Stimulated activated naive CD4-positive, alpha-beta T cell treated with Interleukin-2 at 50 U/mL for 16 hours (primary cell): ENCODE measurements at places on chromosomes 16 and 17.

DNA sequence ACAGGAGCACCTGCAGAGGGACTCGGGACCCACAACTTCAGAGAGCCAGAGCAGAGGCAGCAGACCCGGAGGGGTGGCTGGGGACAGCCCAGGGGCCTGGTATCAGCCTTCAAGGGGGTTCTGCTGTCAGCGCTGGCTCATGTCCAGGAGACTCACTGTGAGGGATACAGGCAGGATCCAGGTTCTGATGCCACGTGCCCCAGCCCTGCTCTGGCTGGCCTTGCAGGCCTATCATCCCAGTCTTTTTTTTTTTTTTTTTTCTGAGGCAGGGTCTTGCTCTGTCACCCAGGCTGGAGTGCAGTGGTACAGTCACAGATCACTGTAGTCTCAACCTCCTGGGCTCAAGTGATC is 9.0 kb upstream of the MTSS2 start:
- no peak for DNase-seq

DNA sequence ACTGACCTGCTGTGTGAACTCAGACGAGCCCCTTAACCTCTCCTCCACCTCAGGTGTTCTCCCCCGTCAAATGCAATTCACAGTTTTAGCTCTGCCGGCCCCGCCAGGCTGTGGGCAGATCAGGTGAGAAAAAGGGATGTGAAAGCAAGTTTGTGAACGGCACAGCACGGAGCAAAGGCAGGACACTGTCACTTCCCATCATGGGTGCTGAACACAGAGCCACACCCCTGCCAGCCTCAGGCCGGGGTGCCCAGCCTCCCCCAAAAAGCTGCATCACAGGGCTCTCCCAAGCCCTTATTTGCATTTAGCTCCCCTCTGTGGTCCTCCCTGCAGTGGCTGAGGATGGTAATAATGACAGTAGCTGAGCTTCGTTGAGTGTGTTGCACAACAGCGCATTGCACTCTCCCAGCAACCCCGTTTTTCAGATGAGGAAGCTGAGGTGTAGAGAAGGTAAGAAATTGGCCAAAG is 88.8 kb upstream of the TNRC6C start:
- no peak for DNase-seq

DNA sequence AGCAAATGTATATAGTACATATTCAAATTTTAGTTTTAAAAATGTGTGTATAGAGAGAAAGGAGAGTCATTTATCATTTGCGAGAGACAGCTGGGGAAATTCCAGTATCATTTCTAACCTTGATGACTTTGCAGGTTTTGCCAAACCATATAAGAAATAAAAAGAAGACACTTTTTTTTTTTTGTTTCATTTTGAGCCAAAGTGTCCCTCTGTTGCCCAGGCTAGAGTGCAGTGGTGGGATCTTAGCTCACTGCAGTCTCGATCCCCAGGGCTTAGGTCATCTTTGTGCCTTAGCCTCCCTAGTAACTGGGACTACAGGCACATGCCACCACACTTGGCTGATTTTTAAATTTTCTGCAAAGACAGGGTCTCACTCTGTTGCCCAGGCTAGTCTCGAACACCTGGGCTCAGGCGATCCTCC is 38.4 kb upstream of the VWA3A start:
- no peak for DNase-seq

- DNase-seq: no peak
Measured at GRCh38 chr16:77759821-77760220, 28.5 kb upstream of the VAT1L start.

- DNase-seq: no peak
Measured at GRCh38 chr16:77945126-77945525, 77.2 kb upstream of the CLEC3A start.

DNA sequence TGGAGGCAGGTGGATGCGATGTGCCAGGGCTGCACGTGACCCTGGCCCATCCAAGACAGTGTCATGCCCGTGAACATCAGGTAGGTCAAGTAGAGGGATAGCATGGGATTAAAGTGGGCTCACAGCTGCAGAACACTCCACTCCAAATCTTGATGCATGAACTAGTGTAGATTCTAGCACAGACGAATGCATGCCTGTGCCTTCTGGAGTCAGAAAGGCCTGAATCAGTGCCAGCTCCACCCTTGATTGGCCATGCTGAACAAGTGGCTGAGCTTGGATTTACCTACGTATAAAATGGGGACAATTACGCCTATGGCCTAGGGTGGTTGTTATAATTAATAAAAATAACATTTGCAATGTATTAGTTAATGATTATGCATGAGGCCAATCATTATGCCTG is 10.6 kb downstream of the IRX3 start:
- no peak for DNase-seq

DNA sequence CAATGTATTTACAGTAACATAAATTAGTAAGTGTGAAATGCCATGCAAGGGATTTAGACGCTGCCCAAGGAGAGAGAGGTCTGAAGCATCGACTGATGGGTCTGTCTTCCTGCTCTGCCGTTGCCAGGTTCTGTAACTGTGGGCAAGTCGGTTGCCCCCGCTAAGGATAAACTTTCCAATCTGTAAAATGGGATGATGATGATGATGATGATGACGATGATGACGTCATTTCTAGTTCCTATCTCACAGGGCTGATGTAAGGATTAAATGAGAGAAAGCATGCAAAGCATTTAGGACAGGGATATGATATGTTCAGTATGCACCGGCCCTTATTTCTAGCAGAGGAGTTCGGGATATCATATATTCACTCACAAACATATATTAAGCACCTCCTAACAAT is 54.8 kb downstream of the C17orf67 start:
- DNase-seq: no peak
